ENCODE measurements at places on chromosomes 16 and 17.
A peak's percentile ranks its signal among the peaks of the same experiment; 100 is the strongest.

DNA sequence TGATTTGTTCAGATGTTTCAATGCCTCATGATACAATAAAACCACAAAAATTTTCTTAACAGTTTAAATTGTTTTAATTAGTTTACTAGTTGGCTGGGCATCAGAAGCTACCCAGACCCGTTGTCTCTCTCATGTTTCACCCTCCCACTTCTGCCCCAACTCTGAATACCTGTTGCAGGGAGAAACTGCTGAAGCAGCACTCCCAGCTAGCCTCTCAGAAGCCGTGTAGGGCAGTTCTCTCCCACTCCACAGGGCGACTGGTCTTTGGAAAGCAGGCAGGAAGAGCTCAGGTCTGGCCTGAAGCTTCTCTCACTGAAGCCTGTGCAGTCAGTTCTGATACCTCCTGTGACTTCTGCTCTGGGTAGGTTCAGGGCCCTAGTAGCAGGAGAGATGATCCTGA is 1.6 kb upstream of the EDC4 start:
- no peak for DNase-seq

- no peak for DNase-seq
These were observed 89.1 kb upstream of the HS3ST3A1 start for GRCh38 chr17:13690806-13691205.

DNA sequence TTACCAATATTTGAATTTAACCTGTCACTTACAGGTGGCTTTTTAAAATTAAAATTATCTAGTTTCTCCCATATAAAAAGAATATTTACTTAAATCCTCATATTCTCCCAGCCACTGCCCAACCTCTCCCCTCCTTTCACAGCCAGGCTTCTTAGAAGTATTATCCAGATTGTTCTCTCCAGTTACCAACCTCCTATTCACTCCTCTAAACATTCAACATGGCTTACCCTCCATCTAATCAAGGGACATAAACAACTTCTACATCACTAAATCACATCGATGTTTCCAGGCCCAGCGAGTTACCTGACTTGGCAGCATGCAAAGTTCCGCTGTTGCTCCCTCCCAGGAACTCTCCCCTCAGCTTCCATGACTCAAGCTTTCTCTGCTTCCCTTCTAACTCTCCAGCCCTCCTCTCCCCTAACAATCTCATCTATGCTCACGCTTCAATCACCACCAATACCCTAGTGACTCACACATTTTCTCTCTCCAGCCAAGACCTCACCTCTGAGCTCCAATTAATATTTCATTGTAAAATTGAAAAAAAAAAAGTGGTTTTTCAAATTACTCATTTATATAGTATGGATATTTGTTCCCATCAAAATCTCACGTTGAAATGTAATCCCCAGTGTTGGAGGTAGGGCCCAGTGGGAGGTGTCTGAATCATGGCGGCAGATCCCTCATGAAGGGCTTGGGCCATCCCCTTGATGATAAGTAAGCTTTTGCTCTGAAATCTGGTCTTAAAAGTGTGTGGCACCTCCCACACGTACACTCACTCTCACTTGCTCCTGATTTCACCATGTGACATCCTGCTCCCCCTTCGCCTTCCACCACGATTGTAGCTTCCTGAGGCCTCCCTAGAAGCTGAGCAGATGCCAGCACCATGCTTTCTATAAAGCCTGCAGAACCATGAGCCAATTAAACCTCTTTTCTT is 88.5 kb downstream of the HELZ start:
- peak; percentile 53 for DNase-seq

DNA sequence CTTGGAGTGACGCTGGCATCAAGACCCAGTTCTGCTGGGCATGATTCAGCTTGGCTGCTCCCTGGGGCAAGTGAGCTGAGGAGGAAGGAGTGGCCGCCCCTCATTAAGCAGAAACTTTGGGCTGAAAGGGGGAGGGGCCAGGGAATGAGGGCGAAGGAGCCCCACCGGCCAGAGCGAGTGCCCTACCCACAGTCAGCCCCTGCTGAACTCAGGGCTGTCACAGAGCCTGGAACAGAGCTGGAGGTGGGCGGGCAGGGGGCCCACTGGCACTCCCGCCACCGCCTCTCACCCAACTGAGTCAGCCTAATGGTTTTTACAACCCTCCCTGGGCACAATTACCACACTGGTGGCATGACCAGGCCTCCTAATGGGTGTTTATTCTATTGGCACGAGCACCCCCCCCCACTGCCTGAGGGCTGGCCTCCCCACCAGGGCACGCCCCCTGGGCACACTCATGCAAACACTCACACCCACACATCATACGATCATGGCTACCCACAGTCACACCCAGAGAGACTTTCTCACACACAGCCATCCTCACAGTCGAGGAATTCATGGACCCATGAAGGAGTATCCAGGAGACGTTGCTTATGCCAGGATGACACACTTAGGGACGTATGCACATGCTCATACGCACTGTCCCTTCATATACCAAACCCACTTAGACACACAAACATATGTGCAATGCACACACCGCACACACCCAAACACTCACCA is 19.2 kb downstream of the UNC119 start:
- DNase-seq: no peak

GRCh38 chr17:9519583-9520272 is 55.9 kb downstream of the STX8 start:
- DNase-seq: no peak

DNA sequence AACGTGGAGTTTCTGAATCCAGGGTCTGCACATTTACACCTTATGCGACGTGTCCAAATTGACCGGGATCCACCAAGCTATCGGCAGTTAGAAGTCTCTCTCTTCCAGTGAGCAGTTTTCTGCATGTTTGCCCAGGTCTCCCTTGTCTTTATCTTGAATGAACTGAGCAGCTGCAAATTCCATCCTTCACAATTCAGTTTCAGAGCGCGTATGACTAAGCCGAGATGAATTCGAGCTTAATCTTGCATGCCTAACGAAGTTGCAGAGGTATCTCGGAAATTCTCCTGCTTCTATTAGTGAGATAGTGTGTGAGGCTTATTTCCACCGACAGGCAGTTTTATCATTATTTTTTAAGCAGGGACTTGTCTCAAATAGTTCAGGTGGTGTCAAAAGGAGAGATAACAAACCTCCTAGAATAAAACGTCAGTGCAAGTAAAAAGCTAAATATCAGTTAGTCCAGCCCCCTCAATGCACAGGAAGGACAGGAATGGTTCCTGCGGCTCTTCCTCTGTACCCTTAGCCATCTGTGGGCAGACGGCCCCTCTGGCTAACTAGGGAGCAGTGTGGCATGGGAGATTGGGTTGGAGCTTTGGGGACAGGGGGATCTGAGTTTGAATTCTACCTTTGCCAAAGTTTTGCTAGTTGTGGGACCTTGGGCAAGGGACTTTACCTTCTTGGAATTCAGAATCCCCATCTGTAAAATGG is 93.0 kb upstream of the GPR139 start:
- no peak for DNase-seq

DNA sequence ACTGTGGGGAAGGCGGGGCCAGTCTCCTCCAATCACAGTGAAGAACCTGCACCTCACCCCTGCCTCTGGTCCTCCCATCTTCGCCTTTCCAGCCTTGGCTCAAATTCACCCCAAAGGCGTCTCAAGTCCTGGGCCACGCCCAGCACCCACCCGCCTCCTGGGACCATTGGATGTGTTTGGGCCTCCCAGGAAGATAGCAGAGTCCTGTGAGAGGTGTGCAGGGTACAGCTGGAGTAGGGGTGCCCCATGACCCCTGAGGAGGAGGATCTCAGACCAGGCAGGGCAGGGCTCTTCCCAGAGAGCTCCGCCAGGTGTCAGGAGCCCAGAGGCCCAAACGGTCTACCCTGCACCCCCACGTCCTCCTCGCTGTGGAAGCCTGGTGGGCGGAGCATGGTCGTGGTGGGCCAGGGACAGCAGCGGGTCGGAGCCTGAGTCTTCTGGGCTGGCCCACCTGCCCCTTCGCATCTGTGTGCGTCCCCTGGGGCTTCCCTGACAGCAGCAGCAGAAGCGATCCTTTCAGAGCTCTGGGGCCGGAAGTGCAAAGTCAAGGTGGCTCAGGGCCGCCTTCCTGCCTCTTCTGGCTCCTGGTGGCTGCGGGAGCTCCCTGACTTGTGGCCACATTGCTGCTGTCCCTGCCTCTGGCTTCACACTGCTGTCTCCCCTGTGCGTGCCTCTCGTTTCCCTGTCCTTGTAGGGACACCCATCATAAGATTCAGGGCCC is 34.9 kb upstream of the ZNF469 start:
- DNase-seq: peak; percentile 50
